ENCODE measurements at places on chromosomes 12 and 14.

DNA sequence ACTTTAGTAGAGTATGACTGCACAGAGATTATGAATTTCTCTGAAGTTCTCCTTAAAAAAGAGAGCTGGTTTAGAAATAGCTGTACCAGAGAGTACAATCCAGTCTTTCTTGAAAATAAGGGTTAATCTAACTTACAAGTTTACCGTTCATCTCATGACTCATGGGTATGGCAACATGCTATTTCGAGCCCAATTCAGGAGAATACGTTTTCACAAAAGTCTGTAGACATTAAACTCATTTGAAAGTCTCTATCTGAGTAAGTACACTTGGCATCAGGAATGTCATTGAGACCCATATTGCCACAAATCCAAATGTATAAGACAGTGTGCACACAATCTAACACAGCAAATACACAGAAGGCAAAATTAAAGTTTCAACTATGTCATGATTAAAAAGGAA, 160.5 kb downstream of the PIK3C2G start:
- no peak for DNase-seq

GRCh38 chr14:72758993-72759392, 134.9 kb downstream of the DPF3 start:
- DNase-seq, result no peak

DNA sequence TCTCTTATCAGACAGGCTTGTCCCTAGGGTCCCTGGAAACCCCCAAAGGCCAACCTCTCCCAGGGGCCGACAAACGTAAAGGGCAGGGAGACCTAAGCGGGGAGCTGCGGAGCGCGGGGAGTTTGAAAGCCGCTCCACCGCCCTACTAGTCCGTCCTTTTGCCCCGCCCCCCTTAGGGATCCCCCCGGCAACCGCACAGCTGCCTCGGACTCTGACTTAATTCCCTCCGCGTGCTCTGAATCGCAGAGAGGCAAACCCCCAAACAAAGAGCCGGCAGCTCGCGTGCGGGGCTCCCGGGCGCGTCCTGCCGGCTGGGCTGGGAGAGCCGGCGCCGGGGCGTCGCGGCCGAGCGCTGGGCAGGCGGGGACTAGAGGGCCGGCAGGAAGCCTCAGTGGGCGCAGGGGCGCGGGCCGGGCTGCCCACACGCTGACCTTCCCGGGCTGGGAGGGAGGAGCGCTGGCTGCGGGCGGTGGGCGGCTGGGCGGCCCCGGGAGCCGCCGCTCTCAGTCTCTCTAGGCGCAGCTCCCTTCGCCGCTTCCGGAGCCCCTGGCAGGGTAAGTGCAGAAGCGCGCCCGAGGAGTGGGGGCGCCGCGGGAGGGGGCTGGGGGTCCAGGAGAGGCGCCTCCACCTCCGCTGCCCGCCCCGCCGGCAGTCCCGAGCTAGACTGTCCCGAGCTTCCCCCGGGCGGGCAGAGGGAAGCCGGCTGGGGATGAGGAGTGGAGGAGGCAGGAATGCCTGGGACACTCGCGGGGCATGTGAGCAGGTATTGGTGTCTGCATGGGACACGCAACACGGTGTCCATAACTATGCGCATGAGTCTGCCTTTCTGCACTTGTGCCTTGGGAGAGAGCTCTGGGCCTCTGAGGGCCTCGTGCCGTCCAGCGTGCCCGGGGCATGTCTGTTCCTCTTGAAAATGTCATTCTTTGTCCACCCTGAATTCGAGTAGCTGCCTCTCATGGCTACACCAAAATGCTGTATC, at the start of gene TSPAN11:
Gene TSPAN11, plus strand, starts transcription at position 506 of the 979 bp plus-strand sequence. CDS start 27,244 bp downstream, outside the sequence.
- peak; percentile 42 for DNase-seq

- no peak for DNase-seq
Measured at GRCh38 chr12:116666305-116666673, 71.6 kb downstream of the SPRING1 start.

- no peak for DNase-seq
Measured at GRCh38 chr12:122807651-122808050, 27.6 kb upstream of the HIP1R start.

DNA sequence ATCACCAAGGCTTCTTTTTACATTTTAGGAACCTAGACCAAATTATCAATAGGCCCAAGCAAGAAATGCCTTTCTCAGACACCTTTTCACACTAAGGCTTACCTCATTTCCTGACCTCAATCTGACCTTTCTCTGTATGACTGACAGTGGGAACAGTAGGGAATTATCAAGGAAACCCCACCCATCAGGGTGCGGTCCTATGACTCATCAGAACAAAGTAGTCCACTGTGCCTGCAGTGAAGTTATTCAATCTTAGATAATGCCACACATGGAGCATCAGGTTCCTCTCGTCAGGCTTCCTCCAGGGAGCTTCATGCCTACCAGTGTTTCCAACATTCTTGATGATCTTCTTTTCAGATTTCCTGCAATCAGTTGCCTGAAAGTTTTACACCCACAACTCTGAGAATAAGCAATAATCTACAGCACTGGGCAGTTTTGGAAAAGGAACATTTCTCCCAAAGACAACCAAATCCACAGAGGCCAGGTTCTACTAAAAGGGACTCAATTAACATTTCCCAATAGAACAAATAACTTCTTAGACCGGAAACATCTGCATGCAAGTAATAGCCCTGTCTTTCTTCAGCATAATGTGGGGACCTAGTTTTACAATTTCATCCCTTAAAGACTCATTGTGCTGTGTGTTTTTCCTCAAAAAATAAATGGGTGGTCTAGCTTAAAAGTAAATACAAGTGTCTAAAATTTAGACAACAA, 35.9 kb upstream of the TMTC2 start:
- DNase-seq, result no peak

GRCh38 chr12:2797721-2798418, 3.1 kb downstream of the FKBP4 start:
- DNase-seq, result peak; percentile 33

DNA sequence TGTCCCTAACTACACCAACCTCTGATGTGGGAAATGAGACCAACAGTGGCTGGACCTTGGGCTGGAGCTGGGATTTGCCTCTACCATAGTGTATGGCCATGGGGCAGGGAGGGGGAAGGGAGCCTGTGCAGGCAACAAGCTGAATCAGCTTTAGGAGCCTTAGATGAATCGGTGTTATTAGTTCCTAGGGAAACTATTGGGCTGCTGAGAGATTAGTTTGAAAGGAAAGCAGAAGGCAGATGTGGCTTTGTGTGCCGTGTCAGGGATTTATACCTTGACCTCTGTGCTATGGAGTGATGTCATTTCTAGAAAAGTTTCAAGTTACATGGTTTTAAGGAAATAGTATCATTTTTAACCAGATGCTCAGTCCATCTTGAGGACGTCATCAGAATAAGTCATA, 19.5 kb upstream of the GAS2L3 start:
- DNase-seq, result no peak

DNA sequence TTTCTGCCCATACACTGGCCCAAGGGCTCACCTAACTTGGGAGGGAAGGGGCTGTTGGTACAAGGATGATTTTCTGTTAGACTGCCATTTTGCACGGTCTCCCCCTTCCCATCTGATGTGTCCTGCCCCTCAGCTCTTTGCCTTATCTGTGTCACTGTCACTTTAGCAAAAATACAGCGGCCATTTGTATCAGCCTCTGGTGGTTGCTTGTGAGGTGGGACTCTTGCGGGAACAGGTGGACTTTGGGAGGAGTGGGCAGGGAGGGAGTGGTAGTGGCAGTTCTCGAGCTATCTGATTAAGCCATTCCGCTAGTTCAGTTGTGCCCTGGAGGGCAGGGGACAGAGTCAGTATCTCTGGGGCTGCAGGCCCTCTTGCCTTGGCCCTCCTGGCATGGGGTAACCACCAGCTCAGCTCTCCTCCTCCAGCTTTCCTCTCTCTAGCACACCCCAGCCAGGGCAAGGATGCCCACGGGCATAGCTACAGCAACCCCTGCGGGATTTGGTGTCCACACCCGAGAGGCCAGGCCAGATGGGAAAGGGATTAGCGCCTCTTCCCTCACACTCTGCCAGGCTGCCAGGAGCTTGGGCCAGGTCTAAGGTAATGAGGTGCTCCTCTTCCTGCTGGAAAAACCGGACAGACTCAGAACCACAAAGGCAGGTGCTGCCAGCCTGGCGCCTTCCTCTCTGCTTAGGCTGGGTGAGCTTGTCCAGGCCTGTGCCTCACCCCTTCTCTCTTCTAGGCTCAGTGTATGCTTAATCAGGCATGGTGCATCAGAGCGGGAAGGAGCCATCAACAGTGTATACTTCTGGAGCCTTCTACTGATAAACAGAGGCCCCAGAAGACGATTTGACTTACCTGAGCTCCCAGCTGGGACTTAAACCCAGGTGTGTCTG, 8.7 kb downstream of the SLC48A1 start:
- DNase-seq, result no peak

GRCh38 chr12:79351251-79351650, 339.5 kb downstream of the PAWR start:
- DNase-seq, result no peak

GRCh38 chr14:93971635-93972027, 4.7 kb downstream of the ASB2 start:
- DNase-seq, result no peak

DNA sequence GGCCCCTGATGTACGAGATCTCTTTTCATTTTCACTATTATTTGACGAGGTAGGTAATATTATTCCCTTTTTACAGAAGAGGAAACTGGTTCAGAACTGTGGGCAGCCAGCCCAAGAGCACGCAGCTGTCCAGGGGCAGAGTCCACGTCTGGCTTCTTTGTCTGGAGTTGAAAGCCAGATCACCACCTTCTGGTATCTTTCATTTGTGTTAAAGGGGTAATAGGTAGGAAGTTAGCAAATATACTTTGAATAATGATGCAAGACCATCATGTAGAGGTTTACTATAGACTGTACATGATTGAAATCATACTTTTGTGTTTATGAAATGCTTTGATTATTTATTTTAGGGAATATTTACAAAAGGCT, 144.1 kb upstream of the AMIGO2 start:
- peak; percentile 8 for DNase-seq

DNA sequence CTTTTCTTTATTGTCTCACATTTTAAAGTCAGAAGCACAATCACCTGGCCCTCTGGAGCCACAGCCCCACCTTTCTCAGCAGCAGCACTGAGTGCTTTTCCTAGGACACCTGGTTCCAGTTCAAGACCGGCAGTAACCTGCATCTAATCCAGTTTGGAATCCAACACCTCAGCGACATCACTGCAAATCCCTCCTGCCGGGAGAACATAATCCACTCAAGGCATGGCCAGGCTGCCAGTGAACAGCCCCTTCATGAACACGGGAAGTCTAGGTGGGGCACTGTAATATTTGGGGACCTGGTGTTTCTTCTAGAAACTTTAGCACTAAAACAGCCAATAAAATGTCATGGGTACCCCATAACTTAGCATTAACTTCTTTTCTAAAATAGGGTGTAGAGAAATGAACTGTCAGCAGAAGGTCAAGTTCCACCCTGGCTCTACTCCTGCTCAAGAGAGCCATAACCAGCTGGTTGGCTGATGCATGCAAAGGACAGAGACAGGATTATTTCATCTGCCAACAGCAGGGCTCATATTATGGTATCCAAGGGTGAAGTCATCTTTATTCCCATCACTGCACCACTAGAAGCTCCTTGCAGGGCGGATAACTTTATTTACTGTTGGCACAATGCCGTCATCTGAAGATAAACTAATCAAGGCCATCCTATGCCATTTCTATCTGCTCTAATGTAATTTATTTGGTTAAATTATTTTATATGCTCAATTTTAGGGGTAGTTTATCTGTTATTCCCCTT, 76.7 kb downstream of the TTC7B start:
- DNase-seq, result no peak

DNA sequence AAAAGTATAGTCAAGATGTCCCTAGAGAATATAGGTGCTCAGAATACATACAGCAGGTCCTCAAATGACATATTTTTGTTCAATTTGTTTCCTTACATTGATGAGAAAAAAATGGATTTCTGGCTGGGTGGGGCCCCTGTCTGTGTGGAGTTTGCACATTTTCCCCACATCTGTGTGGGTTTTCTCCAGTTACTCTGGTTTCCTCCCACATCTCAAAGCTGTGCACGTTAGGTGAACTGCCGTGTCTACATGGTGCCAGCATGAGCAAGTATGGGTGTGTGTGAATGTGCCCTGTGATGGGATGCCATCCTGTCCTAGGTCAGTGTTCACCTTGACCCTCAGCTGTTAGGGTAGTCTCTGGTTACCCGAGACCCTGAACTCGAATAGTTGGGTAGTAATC, 289.1 kb downstream of the GRIN2B start:
- no peak for DNase-seq

GRCh38 chr14:102781063-102781462, 3.8 kb downstream of the TRAF3 start:
- DNase-seq, result no peak

DNA sequence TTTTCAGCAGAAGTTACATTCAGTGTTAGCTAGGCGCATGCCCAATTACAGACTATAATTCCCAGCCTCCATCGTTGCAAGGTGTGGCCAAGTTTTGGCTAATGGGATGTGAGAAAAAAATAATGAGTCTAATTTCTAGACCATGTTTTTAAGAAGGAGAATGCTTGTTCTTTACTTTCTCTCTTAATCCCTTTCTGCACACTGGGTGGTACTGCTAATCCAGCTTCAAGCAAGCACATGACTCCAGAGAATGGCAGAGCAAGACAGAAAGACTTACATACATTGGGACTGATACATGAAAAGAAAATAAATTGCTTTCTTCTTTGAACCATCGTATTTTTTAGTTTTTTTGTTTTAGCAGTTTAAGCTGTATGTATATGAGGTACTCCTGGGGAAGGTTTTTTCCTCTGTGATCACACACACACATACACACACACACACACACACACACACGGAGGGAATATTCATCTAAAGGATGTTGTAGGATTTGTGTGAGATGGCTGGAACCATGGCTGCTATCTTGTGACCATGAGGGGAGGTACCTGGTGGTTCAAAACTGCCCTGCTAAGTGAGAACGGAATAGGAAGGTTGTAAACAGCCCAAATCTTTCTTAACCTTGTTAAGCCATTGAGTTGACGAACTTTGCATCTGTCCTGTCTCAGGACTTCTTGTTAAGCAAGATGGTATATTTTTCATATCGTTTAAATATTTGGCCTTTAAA, 34.3 kb upstream of the LTA4H start:
- DNase-seq, result no peak

DNA sequence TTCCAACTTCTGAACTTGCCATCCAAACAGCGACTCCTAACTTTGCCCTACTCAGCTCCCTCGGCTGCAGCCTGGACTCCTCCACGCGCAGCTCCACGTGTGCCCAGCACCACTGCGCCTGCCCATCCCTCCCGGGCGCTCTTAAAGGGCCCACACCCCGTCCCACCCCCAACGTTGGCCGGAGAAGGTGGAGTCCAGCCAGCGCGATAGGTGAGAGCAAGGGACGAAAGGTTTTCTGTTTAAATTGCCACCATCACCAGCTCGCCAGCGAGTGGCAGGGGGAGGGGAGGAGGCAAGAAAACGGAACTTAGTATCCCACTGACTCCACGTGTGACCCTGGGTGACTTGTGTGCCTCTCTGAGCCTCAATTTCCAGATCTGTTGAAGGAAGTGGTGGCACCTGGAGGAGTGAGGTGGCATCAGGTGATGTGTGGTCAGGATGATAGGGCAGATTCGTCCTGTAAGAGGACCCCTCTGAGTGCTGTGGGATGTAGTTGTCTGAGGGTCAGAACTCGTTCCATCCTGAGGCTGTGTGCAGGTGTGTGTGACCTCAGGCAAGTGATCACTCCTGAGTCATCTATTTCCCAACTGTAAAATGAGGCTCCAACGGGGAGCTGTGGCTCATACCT, 59.7 kb downstream of the TRPV4 start:
- DNase-seq, result peak; percentile 63
